ENCODE measurements at places on chromosomes 4 and X.

- no peak for DNase-seq
Measured at GRCh38 chr4:31575504-31575903, 855.3 kb downstream of the PCDH7 start.

- peak; percentile 21 for DNase-seq
Measured at GRCh38 chrX:40171513-40172400, 74.0 kb upstream of the BCOR start.

DNA sequence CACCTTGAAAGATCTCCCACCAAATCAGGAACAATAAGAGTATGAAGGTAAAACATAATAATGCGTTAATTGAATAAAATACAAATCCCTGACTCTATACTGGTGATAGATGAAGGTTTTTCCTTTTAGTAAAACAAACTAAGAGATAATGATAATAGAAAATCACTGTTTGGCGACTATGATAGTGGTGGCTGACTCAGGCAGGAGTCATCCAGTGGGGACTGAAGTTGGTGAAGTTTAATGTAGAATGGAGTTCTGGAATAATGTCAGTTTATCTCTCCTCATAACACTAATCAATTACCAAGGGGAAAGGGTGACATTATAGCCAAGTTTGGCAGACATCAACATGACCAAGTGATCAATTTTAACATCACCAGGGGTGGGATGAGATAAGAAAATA is 21.3 kb downstream of the ABCG2 start:
- DNase-seq, result no peak

DNA sequence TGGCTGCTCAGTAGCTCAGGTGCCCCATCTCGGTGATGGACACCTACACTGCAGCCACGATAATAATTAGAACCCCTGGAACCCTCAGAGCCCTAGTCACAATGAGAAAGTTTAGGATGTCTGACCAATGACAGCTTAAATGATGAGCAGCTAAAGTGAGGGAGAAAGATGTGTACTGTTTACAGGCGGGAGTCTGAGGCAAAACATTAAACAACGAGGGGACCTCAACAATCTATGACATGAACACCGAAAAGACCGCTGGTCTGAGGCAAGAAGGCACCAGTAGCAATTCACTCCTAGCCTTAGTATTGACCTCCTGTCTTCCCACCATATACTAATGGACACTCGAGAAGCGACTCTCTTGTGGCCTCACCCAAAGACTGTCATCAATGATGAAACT is 369.5 kb upstream of the SMIM31 start:
- DNase-seq, result no peak

DNA sequence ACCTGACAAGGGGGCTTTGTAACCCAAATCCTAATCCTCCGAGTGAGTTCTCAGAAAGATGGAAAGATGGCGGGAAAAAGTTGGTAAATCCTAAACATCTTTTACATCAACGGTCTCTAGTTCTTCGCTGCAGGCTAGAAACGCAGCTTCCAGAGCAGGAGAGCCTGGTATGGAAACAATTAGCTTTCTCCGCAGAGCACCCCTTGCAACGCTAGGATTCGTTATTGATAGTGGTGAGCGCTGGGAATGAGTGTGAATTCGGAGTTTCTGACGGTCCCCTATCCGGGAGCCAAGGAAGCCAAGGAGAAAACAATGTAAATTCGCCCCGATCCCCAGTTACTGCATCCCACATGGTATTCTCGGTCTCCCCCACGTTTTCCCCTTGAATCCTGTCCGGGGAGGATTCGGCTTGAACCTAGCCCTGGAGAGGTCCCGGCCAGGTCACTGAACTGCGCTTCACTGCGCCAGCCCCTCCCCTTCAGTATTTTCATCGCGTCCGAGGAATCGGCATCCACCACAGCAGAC is 4.7 kb upstream of the NEUROG2 start:
- no peak for DNase-seq

DNA sequence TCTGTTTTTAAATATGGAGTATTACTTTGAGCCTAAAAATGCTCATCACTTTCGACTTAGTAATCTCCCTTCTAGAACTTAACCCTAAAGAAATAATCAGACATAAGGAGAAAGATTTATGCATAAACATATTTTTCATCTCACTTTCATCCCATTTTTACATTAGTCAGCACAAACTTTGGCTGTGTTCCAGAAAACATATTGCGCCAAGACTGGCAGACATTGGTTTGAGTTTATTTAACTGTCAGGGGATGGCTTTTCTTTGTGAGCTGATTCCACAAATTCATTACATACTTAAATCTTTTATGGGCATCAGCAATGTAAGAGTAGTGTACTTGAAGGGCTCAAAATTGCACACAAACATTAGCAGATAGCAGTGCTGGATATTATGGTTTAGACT is 23.7 kb downstream of the MAOA start:
- no peak for DNase-seq

DNA sequence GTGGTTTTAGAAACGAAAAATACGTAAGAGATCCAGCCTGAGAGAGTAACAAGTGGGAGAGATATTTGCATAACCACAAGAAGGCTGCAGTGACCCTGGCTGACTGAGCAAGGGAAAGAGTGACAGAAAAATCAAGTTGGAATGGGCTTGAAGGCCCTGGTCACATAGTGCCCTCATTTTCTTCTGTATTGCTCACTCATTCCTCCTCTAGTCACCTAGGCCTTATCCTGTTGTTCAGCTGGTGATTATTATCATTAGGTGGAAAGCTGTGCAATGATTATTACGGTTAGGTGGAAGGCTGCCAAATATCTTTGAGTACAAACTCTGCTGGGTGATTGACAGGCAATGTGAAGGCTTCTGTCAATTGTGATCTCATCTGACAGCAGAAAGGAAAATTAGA is 2384.1 kb downstream of the PCDH7 start:
- DNase-seq, result no peak

- DNase-seq, result no peak
Measured at GRCh38 chrX:1281521-1281920, 12.9 kb downstream of the CSF2RA start.

DNA sequence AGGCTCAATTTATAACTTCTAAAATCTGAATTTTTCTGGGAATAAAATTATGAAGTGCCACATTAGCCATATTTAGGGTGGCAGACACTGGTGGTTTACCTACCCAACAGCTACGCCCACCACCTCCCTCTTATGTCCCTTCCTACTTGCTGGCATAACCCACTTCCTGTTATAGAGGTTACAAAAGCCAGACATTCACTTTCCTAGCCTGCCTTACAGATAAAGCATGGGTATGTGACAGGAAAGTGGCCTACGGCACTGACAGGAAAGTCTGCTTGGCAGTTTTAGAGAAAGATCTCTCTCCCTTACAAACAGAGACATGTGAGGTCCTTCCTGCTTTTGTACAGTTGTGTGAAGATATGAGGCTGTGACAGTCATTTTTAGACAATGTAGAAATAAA is 12.4 kb downstream of the DDX53 start:
- DNase-seq, result no peak

DNA sequence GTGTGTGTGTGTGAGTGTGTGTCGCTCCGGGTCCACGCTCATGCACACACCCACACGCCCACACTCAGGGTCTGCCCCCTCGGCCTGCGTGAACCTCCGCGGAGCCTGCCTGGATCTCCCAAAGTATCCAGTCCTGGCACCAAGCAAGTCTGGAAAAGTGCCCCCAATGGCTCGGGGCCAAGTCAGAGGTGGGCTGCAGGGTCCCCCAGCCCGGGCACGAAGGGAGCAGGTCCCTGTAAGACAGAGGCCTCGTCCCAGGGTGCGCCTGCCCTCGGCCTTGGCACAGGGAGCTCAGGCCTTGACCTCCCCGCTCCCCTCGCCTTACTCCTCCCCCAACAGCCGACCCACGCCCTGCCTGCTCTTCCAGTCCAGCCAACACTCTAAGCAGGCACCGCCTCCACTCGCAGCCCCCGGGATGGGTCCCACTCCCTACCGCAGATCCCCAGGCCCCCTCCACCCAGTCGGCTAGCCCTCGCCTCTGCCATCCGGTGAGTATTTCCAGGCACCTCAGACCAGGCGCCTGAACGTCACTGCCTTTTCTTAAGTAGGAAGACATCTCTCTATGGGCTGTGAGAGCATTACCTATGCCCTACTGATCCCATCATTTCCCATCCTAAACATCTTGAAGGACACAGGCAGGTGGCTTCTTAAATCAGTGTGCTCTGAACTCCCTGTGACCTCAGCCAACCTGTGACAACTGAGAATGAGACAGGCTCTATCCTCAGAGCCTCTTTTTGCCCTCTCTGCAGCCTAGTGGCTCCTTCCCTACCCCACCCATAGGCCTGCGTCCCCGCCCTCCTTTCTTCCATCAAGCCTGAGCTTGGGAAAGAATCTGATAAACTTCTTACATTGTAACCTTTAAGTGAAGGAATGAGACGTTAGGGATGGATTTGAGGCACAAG is 704 bp downstream of the FAM114A1 start:
- DNase-seq, result peak; percentile 17

DNA sequence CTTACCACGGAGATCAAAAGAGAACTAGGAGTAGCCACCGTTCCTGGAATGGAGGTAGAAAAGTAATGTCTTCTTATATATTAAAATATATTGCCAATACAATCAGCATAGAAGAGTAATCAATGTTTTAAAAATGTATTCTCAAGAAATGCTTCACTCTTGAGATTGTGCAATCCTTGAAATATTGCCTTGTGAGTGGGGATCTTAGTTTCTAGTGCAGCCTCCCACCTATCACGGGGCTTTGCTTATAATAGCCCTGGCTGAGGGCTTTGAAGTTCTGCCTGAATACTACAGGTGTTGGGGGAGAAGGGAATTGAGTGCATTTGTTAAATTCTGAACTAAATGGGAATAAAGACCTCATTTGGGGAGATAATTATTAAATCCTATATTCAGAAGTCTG is 55.5 kb downstream of the VGLL1 start:
- DNase-seq, result no peak

Measured in endothelial cell (in vitro differentiated cells).